Tibial nerve (tissue), 4 donors: ENCODE measurements at places on chromosomes 1 and 21. TPM values are rescaled to one million over a fixed set of nuclear protein-coding genes. Genes with fewer than 3 reads are reported as not detected.

The HPCAL4 gene
- total RNA-seq: not detected

The SYF2 gene
- total RNA-seq: 32.7 TPM

- H3K4me3 ChIP-seq: no peak overlapping the region
- no peak overlapping the region for H3K27ac ChIP-seq
- no peak for DNase-seq
- H3K36me3 ChIP-seq: no peaks in the 10 kb centered on the region
- H3K4me1 ChIP-seq: no peaks in the 10 kb centered on the region
These were observed 514.2 kb upstream of the ZP4 start for GRCh38 chr1:238404921-238405320.

The GUCA2B gene
- total RNA-seq: not detected

- H3K27ac ChIP-seq: no peak overlapping the region
- no peaks in the 10 kb centered on the region for H3K27me3 ChIP-seq
- DNase-seq: no peak
- H3K36me3 ChIP-seq: no peaks in the 10 kb centered on the region
- no peak overlapping the region for H3K4me3 ChIP-seq
These were observed 118.3 kb downstream of the OLFML2B start for GRCh38 chr1:161905269-161905884.

- no peaks in the 10 kb centered on the region for H3K36me3 ChIP-seq
- H3K4me1 ChIP-seq: peaks cover 5% of the 10 kb centered on the region
- H3K27me3 ChIP-seq: no peaks in the 10 kb centered on the region
- no peak for DNase-seq
These were observed 2.8 kb downstream of the DOP1B start for GRCh38 chr21:36159356-36159921.

The RNU1-3 gene
- under 0.01 TPM for total RNA-seq

The BCL2L15 gene
- total RNA-seq: 0.22 TPM
